Naive thymus-derived CD8-positive, alpha-beta T cell (primary cell): ENCODE measurements at places on chromosomes 5 and 9. TPM values are rescaled to one million over a fixed set of nuclear protein-coding genes. Genes with fewer than 3 reads are reported as not detected.

MTMR12 gene
- 25.4 TPM for total RNA-seq

DNA sequence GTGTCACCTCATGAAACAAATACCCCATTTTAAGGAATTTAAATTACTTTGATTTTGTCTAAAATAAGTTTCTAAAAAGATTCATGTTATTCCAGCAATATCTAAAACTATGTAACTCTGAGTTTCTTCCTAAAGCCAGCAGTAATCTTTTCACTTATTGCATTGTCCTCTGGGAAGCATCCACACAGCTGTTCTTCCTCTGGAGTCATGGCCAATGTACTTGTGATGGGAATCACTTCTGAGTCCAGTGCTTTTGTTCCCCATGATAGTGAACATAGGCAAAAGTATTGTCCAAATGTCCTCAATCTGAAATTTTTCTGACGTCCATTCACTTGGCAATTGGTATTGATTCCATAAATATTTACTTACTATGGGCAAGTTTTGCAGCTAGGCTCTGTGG is 125.0 kb downstream of the STARD4 start:
- DNase-seq: no peak

IL5 gene
- not detected for total RNA-seq

- no peak for DNase-seq
Measured at GRCh38 chr5:59061377-59061776, 478.5 kb downstream of the RAB3C start.
